ENCODE measurements at places on chromosomes 11 and 22. TPM values are rescaled to one million over a fixed set of nuclear protein-coding genes. Genes with fewer than 3 reads are reported as not detected.

PGA5 gene
- not detected for total RNA-seq

VPREB3 gene
- not detected for total RNA-seq

DNA sequence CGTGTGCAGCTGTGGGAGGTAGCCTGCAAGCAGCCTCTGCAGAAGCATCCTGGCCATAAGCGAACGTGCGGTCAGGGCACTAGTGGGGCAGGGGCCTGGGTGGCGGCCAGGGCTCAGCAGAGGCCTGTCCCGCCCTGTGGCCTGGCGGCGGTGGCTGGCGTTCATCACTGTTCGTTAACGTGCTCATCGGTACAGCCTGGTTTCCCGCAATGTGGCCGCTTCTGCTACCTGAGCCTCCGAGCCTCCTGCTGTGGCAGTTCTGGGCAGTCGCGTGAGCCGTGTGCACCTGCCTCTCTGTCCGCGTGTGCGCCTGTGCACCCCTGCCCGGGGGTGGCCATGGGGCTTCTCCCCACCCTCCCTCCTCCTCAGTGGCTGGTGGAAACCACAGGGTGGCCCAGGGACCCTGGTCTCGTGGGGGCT is 117.9 kb downstream of the KCNQ1OT1 start:
- DNase-seq, result peak; percentile 4

DNA sequence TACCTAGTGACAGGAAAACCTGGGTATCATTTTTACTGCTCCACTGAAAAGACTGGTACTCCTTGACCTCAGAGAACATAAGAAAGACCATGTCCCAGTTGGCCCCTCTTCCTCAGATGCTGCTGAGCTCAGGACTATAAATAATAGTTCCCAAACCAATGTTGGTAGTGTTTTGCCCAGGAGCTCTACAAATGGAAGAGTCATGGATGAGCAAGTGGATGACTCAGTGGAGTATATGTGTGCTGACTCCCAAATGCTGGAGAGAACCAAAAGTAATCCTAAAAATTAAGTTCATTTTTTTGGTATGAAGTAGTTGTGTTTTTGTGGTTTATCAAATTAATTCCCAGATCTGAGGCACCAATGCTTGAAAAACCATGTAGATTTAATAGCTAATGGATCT is 482.0 kb downstream of the KCNA4 start:
- no peak for DNase-seq

DNA sequence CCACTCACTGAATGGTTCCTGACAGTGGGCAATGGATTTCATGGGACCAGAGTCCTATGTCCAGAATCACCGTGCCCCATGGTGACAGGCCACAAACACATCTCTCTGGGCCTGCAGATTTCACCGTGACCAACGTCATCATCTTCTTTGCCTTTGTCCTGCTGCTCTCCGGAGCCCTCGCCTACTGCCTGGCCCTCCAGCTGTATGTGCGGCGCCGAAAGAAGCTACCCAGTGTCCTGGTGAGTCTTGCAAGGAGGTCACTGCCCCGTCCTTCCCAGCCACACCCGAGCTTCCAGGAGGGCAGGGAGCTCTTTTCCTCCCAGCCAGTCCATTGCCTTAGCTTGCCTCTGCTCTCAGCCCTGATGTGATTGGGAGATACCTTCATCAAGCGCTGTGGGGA is 9.3 kb downstream of the IL10RA start:
- no peak for DNase-seq

OR5P2 gene
- total RNA-seq, result not detected

DNA sequence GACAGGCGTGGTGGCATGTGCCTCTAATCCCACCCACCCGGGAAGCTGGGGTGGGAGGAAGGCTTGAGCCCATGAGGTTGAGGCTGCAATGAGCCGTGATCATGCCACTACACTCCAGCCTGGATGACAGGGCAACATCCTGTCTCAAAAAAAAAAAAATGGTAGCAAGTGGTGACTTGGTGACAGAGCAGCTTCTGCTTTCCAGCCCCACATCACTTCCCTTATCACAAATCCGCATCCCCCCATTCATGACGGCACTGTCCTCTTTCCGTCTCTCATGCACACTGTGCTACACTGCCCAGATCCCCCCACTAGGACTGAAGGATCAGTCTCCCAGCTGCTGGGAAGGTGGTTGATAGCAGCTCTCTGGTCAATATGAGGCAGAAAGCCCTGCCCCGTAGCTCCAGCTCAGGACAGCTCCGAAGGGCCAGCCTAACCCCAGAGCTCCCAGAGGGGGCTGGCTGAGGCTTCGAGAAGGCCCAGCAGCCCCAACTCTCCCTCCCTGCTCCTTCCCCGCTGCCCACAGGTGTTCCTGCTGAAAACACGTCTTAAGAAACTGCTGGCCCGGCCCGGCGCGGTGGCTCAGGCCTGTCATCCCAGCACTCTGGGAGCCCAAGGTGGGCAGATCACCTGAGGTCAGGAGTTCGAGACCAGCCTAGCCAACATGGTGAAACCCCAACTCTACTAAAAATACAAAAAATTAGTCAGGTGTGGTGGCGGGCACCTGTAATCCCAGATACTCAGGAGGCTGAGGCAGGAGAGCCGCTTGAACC is 15.9 kb downstream of the PGA5 start:
- no peak for DNase-seq

DNA sequence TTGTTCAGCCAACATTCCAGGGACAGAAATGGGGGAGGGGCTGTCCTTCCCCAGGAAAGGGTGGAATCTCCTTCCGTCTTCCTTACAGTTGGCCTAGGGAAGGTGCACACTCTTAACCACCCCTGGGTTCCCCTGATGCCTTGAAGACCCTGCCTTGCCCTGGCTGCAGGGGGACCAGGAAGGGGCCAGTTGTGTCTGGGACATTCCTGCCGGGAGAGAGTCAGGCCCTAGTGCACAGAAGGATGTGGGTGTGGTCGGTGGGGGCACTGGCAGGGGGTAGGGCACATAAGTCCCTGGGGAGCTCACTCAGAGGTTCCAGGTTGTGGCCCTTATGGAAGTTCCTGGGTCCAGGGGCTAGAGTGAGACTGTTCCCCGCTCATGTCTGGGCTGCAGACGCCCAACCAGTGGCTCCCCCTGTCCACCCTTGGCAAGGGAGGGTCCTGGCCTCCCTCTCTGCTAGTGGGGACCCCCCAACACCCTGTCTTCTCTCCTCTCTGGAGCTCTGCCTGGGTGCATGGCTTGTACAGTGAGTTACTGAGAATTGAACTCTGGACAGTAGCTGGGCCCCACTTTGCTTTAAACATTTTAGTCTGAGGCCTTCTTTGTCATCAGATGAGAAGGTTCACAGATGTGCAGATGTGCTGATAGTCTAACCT is 2.0 kb upstream of the APOBEC3A start:
- no peak for DNase-seq

DNA sequence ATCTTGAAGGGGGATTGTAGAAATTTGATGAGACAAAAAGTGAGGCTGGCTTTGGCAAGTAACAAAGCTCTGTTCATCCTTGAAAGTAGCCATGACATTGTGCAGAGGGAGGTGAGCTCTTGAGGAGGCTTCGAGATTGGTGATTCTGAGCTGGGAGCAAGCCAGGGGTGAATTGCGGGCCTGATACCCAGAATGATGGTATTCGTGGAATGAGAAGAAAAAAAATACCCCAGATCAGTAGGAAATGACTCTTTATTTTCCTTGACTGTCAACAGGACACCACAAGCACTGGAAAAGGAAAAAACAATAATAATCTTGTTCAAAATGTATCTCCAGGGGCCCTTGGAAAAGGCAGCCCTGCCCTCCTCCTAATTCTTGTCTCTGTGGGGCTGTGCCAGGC is 62.7 kb downstream of the TSPAN18 start:
- no peak for DNase-seq

C11orf21 gene
- 8.8 TPM for total RNA-seq

- no peak for DNase-seq
Measured at GRCh38 chr11:95588821-95589220, 200.8 kb downstream of the FAM76B start.

GRCh38 chr11:72670041-72670440 is 4.2 kb downstream of the PDE2A start:
- DNase-seq, result no peak

DNA sequence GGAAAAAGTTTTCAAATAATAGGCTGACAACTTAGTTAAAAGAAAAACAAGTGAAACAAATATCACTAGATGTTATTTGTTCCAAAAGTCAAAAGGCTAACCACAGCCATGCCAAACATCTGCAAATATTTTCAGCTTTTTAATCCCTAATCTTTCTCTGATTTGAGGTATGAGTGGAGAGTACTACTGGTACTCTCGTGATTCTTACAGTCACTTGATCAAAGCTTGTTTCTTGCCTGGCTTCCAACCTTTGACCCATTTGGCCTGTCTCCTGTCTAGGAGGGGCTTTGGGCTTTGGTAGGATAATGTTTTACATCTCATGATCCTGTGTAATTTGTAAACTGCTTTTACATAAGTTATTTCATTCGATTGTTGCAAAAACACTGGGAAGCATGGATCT is 301.8 kb upstream of the SORL1-AS1 start:
- no peak for DNase-seq

DNA sequence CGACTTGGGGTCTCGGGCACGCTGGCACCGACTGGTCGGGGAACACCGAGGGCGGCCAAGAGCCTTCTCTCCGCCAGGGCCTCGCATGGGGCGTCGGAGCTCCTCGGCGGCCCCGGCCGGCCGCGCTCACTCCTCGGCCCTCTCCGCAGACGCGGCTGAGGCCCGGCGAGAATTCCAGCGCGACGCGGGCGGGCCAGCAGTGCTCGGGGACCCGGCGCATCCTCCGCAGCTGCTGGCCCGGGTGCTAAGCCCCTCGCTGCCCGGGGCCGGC is 5.6 kb downstream of the TBX1 start:
- no peak for DNase-seq

OR2D2 gene
- total RNA-seq, result not detected

DNA sequence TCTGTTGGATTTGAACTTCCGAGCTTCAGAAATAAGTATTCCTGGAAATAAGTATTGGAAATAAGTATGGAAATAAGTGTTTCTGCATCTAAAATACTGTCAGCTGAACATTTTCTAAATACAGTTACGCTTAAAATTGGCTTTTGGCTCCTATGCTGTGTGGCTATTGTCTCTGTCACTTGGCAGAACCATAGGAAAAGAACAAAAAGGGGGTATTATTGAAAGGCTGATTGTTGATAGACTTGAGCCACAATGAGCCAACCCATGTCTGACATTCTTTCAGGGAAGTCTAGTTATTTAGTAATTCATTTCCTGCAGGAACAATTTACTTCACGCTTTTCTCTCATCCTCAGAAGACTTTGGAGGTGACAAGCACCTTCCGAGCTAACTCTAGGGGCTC is 32.5 kb upstream of the LARGE1 start:
- DNase-seq, result no peak

DNA sequence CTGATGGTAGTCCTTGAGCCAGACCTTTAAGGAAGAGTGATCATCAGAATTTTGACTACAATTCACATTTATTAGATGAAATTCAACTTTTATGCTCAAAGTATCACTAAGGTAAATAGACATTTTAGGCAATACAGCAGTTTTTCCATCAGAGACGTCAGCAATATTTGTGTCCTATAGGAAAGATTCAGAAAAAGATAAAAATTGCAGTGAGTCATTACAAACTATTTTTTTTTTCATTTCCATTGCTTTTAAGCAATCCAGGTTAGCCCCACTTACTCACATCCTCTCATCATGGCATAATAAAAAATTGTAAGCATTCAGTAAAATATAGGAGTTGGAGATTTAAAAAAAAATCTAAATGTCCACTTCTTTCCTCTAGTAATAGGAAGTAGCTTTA is 46.9 kb downstream of the MSANTD4 start:
- no peak for DNase-seq

DNA sequence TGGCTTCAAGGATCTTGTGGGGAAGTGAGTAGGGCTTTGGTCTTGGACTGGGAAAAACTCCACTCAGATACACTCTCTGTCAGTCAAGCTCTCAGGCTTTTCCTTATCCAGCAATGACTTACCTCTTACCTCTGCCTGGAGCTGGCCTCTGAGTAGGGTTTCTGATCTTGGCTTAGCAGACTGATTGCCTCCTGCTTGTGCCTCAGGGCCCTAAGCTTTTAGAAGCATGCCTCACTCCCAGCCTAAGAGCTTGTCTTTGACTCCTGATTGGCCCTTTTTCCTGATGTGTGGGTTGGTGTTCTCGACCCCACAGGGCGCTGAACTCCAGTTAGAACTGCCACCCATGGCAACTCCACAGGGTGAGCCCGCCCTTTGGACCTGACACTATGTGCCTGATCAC is 275.0 kb downstream of the ST3GAL4 start:
- no peak for DNase-seq

CELSR1 gene
- total RNA-seq, result 0.36 TPM

GAL3ST3 gene
- not detected for total RNA-seq

- no peak for DNase-seq
Measured at GRCh38 chr11:121692236-121692635, 239.5 kb upstream of the SORL1-AS1 start.

CDC42BPG gene
- 0.39 TPM for total RNA-seq

DNA sequence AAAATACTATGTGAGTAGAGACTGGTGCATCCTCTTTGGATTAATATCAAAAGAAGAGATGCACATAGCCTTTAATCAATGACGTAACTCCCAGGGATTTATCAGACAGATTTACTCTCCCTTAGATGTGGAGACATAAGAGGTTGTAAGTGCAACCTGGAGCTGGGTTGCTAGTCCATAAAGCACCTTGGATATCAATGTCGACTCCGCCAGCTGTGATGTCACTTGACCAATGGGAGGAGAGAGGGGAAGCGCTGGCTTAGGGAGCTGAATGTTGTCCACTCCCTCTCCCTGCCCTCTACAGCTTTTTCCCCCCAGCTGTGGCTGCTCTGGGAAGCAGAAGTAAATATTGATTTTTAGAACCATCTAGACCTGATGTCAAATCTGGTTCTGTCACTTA is 28.9 kb upstream of the TMEM86A start:
- DNase-seq, result no peak

- no peak for DNase-seq
Measured at GRCh38 chr22:41551877-41552582, 7.8 kb upstream of the POLR3H start.

- DNase-seq, result no peak
Measured at GRCh38 chr11:120751550-120751949, 240.0 kb downstream of the GRIK4 start.

OR51B5 gene
- total RNA-seq, result not detected

GRCh38 chr11:19849947-19850593 is 137.4 kb downstream of the NAV2 start:
- no peak for DNase-seq

DNA sequence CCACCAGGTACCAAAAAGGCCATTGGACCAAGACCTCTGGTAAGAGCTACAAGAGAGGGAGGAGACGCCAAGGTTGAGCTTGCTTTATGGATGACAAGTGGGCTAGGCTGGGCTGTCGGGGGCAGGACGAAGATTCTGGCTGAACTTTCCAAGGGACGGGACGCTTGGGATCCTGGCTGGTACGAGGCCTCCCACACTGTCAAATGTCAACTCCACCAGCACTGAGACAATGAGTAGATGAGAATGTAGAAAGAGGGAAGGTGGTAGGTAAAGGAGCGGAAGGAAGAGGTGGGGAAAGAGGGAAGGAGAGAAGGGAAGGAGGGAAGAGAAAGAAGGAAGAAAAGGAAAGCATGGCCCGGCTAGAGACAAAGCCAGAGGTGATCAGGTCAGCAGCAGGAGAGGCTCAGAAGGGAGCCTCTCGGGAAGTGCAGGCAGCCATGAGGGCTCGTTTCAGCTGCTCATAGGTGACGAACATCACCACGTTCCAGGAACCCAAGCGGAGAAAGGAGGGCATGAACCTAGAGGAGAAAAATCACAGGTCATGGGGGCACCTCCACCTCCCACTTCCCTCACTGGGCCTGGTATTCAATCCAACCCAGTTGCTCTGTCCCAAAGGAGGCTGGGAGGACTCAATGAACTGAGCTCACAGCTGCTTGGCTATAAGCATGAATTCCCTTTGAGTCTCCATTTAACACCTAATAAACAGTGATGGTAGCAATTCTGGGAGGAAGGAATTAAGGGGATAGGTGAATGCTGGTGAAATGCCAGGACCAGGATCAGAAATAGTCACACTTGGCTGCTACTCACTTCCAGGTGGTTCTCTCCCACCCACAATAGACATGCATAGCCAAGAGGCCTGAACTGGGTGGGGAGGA is 7.8 kb downstream of the UCP2 start:
- no peak for DNase-seq

Measured in activated CD4-positive, alpha-beta memory T cell treated with anti-CD3 and anti-CD28 coated beads for 36 hours (primary cell).